ENCODE measurements at places on chromosomes 11 and 22.

DNA sequence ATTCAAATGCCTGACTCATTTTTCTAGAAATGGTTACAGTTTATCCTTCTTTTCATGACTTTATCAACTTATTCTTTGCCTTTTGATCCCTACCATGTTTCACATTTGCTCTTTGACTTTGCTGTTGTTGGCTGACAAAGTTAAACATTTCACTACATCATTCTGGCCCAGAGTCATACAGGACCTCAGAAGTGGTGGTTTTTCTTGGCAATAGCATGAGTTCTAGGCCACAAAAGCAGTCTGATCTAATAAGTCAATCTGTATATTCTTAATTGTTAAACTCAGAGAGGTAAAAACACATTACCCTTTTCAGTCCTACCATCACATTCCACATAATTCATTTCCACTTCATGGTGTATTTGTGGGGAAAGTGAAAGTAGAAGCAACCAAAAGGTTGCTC is 763.2 kb upstream of the TENM4 start:
- DNase-seq: no peak

DNA sequence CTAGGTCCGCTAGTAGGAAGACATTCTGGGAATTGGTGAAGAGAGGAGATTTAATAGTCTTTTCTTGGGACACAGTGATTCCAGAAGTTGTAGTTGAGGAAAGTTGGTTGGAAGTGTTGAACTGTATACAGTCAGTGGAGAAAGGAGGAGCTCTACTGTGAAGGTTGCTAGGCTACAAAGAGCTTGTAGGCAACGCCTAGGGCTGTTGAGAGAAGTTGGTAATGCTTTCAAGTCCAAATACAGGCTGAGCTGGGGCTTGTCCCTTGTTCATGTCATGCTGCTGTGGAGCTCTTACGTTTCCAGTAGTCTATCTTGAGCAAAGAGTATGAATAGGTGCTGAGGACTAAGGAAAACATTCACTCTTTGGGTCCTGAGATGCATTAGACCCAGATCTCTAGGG is 1.1 kb downstream of the TBCEL start:
- DNase-seq: no peak

GRCh38 chr11:47257517-47258316 is at the start of gene NR1H3:
NR1H3 (plus strand) TSS chr11:47257996; CDS start chr11:47259217, 1,221 bp downstream.
- no peak for DNase-seq

- no peak for DNase-seq
Measured at GRCh38 chr11:130431801-130432200, 3.4 kb upstream of the ADAMTS8 start.

- no peak for DNase-seq
Measured at GRCh38 chr11:44793350-44794090, 66.8 kb downstream of the TSPAN18 start.

GRCh38 chr22:24437741-24438328 is 10.4 kb downstream of the ADORA2A start:
- DNase-seq: no peak

DNA sequence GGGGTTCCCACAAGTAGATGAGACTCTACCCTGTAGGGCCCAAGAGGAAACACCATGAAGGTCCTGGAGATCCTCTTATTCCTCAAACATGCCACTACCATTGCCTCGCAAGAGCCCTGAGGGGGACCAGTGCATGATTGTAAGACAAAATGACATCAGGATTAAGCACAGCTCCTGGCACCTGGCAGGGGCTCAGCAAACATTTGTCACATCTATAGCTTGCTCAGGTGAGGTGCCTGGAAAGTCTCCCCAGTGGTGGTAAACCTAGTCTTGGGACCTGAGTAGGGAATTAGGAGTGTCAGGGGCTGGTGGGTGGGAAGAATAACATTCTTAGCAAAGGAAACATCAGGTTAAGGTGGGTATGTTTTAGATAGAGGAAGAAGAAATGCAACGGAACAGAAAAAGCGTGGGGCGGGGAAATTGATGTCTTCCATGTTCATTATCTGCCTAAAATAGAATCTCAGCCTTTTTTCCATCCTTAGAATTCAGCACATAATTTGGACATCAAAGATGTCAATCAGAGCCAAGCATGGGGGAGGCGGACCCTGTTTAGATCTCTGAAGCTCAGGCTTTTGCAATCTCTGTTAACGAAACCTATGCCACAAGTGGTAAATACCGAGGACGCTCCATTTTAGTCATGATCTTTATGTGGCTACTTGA is 924 bp downstream of the YPEL1 start:
- no peak for DNase-seq

DNA sequence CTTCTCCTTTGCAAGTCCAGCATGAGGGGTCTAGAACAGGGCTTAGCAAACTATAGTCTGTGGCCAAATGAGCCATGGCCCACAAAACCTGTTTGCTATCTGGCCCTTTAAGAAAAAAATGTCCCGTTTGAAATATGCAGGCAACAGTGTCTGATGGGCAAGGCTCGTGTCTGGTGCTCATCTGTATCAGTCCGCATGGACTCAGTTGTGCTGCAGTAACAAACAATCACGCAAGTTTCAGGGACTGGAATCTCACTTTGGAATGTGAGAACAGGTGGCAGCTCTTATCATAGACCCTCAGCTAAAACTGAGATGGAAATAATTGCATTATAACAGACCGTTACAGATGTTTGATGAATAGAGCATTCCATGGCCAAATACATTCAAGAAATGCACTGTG is 19.1 kb upstream of the PVALB start:
- no peak for DNase-seq

DNA sequence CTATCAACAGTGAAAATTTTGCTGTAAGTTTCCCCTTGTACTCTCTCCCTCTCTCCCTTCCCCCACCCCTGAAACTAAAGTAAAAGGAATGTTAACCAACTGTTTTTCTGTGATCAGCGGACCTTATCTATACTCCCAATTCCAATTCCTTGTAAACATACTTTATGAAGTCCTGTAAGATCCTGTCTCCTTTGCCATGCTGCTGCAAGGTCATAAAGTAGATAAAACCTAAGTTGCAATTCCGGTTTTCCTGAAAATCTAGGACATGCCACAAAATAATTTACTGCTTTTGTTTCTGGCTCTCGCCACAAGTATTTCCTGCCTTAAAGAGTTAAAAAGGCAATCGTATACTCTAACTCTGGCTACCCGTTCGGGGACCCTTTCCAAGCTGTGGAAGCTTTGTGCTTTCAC is 1469.0 kb downstream of the LRRC4C start:
- DNase-seq: no peak

All from activated naive CD4-positive, alpha-beta T cell treated with anti-CD3 and anti-CD28 coated beads, Interleukin-2, amount 50 U/mL, for 72 hours (primary cell).